Neural crest cell (in vitro differentiated cells): ENCODE measurements at places on chromosomes 12 and 14. TPM values are rescaled to one million over a fixed set of nuclear protein-coding genes. Genes with fewer than 3 reads are reported as not detected.

GRCh38 chr12:4275870-4276301 is 2.3 kb downstream of the CCND2 start:
- H3K27ac ChIP-seq, result peak overlapping the region; percentile 96
- peaks cover 67% of the 10 kb centered on the region for H3K4me1 ChIP-seq
- H3K36me3 ChIP-seq, result peaks cover 25% of the 10 kb centered on the region
- no peak for DNase-seq
- peak overlapping the region; percentile 99 for H3K4me3 ChIP-seq
- H3K27me3 ChIP-seq, result peaks cover 11% of the 10 kb centered on the region

GRCh38 chr14:77128414-77128891 is 13.1 kb downstream of the ZDHHC22 start:
- no peak overlapping the region for H3K27ac ChIP-seq
- peaks cover 55% of the 10 kb centered on the region for H3K27me3 ChIP-seq
- peaks cover 11% of the 10 kb centered on the region for H3K4me1 ChIP-seq
- DNase-seq, result no peak
- no peaks in the 10 kb centered on the region for H3K36me3 ChIP-seq

DNA sequence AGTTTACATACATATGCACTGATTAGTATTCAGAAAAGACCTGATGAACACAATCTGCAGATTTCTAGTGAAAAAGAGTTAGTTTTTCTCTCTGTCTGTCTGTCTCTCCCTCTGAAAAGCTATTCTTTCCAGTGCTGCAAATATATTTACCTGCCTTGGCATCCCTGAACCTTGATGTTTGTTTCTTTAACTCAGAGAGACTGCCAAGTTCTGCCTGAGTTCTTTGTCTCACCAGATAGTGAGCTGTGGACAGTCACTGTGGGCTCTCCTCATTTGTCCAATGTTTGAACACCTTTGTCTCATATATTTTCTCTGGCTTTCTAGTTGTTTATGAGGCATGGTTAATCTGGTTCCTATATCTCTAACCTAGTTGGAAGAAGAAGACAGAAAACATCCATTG is 250.4 kb downstream of the SOX5 start:
- peaks cover 17% of the 10 kb centered on the region for H3K4me1 ChIP-seq
- no peak overlapping the region for H3K27ac ChIP-seq
- H3K36me3 ChIP-seq, result peaks cover 17% of the 10 kb centered on the region

- no peaks in the 10 kb centered on the region for H3K36me3 ChIP-seq
- H3K4me1 ChIP-seq, result peaks cover 4% of the 10 kb centered on the region
- H3K4me3 ChIP-seq, result no peak overlapping the region
- DNase-seq, result no peak
Observed at GRCh38 chr14:32303865-32304264, 25.2 kb upstream of the AKAP6 start.

CACNA2D4 gene
- total RNA-seq, result 0.72 and 1.3 TPM in 2 replicates

DNA sequence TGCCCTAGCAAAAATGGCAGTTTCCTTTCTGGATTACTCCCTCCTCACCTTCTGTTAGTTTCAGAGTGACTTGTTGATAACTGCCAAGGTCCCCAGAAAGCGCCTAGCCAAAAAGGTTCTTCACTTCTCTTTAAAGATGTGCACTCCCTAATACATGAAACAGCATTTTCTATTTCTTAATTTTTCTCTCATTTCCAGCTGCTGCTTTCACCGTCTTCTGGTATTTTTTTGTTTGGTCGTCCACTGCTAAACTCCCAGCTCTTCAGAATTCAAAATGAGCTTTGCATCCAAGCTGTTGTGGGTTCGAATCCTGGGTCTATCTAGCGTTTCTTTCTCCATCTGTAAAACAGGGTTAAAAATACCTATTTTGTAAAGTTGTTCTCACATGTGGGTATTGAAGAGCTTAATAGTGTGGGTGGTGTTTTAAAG is 397 bp upstream of the BORCS5 start:
- H3K4me1 ChIP-seq, result peaks cover 24% of the 10 kb centered on the region
- DNase-seq, result no peak
- H3K27me3 ChIP-seq, result no peaks in the 10 kb centered on the region
- H3K27ac ChIP-seq, result no peak overlapping the region
- peak overlapping the region; percentile 93 for H3K4me3 ChIP-seq

GRCh38 chr14:106487600-106487999 is 961.2 kb downstream of the TMEM121 start:
- no peak overlapping the region for H3K4me3 ChIP-seq
- H3K27ac ChIP-seq, result no peak overlapping the region
- H3K27me3 ChIP-seq, result no peaks in the 10 kb centered on the region
- peaks cover 2% of the 10 kb centered on the region for H3K36me3 ChIP-seq
- DNase-seq, result no peak

GRCh38 chr12:95962222-95962621 is 19.1 kb downstream of the AMDHD1 start:
- H3K36me3 ChIP-seq, result no peaks in the 10 kb centered on the region
- no peak for DNase-seq

GRCh38 chr12:116333402-116333801 is 55.9 kb upstream of the MED13L start:
- H3K4me1 ChIP-seq, result peaks cover 32% of the 10 kb centered on the region
- no peak overlapping the region for H3K4me3 ChIP-seq
- DNase-seq, result no peak

GRCh38 chr12:121240484-121241101 is 30.7 kb downstream of the P2RX4 start:
- H3K36me3 ChIP-seq, result peaks cover 11% of the 10 kb centered on the region
- no peak overlapping the region for H3K4me3 ChIP-seq
- H3K4me1 ChIP-seq, result peaks cover 11% of the 10 kb centered on the region
- no peaks in the 10 kb centered on the region for H3K27me3 ChIP-seq
- H3K27ac ChIP-seq, result peak overlapping the region; percentile 13
- no peak for DNase-seq

- H3K36me3 ChIP-seq, result peaks cover 8% of the 10 kb centered on the region
- no peaks in the 10 kb centered on the region for H3K27me3 ChIP-seq
- no peak overlapping the region for H3K27ac ChIP-seq
- peaks cover 35% of the 10 kb centered on the region for H3K4me1 ChIP-seq
- DNase-seq, result no peak
- H3K4me3 ChIP-seq, result no peak overlapping the region
Observed at GRCh38 chr14:71713016-71713415, 219.2 kb upstream of the RGS6 start.

DNA sequence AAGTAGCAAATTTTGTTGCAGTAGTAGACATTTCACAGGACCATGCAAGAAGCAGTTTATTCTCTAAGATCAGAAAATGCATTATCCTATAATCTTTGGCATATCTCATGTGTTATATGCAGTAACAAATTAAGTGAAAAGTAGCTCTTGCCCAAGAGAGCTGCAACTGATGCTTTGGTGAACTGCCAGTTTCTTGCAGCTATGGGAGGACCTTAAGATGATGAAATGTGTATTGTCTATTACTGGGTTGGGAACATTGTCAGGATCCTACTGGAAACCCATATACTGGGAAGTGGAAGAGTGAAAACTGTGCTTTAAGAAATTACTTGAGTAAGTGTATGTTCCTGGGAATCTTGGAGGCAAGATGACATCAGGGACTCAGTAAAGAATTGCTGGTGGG is 238.8 kb downstream of the DACT1 start:
- H3K27me3 ChIP-seq, result no peaks in the 10 kb centered on the region
- no peak overlapping the region for H3K4me3 ChIP-seq
- H3K4me1 ChIP-seq, result peaks cover 9% of the 10 kb centered on the region
- no peaks in the 10 kb centered on the region for H3K36me3 ChIP-seq
- no peak overlapping the region for H3K27ac ChIP-seq
- no peak for DNase-seq

ISM2 gene
- total RNA-seq, result 0.16 TPM in 1 of 2 replicates, not detected in the other

SLC5A8 gene
- not detected in 2 replicates for total RNA-seq

OR6C68 gene
- not detected in 2 replicates for total RNA-seq

SPIC gene
- not detected in 2 replicates for total RNA-seq

DNA sequence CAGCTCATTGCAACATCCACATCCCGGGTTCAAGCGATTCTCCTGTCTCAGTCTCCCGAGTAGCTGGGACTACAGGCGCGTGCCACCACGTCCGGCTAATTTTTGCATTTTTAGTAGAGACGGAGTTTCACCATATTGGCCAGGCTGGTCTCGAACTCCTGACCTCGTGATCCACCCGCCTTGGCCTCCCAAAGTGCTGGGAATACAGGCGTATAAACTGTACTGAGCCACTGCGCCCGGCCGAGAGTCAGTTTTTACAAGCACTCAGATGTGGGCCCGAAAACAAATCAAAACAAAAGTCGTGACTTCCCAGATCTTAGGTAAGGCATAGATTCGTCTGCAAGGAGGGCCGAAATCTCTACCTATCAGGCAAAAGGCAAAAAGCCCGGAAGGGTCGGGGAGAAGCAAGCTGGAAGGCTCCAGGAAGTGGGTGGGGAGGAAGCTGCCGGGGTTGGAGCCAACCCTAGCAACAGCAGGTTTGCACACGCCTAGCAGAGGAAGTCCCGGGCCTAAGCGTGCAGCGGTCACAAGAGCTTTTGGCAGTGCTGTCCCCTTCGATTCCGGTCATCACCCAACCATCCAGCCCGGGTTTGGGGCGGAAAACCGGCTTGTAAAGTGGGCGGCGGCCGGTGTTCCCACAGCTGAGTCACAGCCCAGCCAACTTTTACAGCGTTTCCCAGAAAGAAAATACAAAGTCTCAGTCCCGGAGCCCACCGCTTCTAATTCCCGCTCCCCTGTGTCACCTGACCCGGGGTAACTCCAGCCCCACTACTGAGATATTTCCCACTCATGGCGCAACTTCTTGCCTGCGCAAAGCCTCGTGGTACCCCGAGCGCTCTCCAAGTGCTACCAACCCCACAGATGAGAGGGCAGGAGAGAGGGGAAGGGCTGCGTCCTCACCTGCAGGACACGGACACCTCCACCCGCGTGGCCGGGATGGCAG is 583 bp downstream of the CPNE8 start:
- H3K4me1 ChIP-seq, result peaks cover 30% of the 10 kb centered on the region
- peak; percentile 33 for DNase-seq
- peak overlapping the region; percentile 97 for H3K4me3 ChIP-seq
- peaks cover 9% of the 10 kb centered on the region for H3K27me3 ChIP-seq
- peak overlapping the region; percentile 96 for H3K27ac ChIP-seq
